ENCODE measurements at places on chromosomes 5 and 9.

DNA sequence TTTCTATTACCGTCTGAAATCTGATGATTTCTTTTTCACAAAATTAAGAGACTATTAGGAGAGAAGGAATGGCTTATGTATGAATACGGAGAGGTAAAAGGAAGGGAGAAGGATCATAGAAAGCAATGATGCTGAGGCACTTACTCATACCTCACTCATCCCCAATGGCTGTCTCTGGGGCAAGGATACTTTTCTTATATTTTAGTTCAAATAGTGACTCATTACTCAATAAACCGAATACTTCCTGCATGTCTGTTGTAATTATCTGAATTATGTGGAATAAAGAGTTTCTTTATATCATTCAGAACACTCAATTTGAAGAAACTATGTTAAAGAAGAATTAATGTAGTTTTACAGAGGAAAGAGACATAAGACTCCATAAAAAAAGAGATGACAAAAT, 284.5 kb upstream of the NUDT12 start:
- DNase-seq, result no peak

- DNase-seq, result no peak
Measured at GRCh38 chr9:115157245-115157674, 39.3 kb upstream of the TNC start.

GRCh38 chr9:19108038-19108437, 5.3 kb upstream of the HAUS6 start:
- DNase-seq, result peak; percentile 16

DNA sequence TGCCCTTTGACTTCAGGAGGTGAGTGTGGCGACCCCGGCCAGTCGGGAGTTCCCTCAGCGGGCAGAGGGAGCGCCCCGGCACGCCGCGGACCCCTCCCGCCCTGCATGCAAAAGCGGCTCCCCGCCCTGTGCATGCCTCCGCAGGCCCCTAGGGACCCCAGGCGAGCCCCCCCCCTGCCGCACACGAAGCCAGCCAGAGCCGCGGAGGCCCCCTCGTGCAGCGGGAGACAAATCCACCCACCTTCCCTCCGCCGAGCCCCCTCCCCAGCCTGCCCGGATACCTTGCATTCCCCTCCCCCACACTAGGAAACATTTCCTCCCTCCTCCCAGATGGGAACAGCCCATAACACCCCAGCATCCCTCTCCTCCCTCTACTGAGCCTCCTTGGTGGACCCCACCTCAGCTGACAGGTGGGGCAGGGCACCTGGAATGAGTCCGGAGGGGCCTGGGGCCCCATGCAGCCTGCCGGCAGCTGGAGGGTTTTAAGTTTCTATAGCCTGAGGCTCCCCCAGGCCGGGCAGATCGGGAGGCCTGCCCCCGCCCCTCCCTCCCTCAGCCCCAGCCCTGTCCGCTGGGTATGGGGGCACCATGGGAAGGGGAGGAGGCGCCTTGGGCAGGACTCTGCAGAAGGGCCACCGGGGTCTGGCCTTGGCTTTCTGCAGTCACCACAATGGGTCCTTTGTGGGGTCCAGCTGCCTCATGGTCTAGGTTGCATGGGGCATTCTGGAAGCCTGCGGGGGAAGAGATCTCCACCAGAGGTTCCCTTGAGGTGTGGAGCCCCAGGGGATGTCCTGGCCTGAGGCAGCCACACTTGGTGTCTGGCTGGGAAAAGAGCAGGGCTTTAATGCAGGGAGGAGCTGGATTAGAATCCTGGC, 601 bp downstream of the ERGIC1 start:
- no peak for DNase-seq

DNA sequence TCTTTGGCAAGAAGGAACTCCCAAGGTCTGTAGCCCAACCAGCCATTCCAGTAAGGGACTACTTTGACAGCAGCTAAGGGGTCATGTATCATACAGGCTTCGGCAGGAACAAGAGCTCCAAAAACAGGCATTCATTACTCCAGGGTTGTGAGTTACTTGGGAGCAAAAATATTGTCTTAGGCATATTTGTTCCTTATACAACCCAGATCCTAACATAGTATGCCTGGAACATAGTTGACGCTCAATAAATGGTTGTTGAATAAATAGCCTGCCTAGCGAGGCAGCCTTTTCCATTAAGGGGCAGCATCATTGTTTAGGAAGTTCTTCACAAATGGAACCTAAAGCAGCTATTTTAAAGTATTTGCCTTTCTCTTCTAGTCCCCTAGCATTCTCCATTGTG, 35.8 kb upstream of the FER start:
- DNase-seq, result no peak

DNA sequence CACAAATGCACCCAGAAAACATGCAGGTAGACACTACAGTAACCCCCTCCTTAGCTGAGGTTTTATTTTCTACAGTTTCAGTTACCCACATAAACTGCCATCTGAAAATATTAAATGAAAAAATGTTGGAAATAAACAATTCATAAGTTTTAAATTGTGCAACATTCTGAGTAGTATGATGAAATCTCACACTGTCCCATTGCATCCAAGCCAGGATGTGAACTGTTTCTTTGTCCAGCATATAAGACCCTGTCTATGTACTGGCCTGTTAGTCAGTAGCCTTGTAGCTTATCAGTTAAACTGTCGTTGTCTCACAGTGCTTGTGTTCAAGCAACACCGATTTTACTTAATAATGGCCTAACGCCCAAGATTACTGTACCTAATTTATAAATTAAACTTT, 630.5 kb downstream of the ANXA1 start:
- DNase-seq, result no peak

All from OCI-M1 (cell line).